Pons (tissue), 1 donor: ENCODE measurements at places on chromosomes 1 and 21.

- no peak for DNase-seq
Observed at GRCh38 chr1:6472391-6472790, 6.4 kb upstream of the TNFRSF25 start.

- no peak for DNase-seq
Observed at GRCh38 chr21:25360593-25360992, 246.7 kb downstream of the MRPL39 start.

DNA sequence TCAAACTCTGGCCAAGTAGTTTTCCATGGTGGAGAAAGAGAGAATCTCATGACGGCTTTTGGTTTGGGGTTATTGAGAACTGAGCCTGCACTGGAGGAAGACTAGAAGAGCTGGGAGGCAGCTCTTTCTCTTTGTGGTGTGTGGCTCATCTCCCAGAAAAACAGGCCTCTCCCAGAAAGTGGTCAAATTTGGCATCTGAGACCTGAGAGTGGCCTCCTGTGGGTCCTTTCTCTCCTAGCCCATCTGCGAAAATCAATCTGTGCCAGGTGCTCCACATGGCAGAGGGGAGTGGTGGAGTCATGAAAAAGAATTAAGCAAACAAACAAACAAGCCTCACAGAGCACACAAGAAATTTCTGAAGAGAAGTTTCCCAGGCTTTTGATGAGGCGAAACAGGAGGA lies 305.0 kb downstream of the ST6GALNAC3 start:
- no peak for DNase-seq

DNA sequence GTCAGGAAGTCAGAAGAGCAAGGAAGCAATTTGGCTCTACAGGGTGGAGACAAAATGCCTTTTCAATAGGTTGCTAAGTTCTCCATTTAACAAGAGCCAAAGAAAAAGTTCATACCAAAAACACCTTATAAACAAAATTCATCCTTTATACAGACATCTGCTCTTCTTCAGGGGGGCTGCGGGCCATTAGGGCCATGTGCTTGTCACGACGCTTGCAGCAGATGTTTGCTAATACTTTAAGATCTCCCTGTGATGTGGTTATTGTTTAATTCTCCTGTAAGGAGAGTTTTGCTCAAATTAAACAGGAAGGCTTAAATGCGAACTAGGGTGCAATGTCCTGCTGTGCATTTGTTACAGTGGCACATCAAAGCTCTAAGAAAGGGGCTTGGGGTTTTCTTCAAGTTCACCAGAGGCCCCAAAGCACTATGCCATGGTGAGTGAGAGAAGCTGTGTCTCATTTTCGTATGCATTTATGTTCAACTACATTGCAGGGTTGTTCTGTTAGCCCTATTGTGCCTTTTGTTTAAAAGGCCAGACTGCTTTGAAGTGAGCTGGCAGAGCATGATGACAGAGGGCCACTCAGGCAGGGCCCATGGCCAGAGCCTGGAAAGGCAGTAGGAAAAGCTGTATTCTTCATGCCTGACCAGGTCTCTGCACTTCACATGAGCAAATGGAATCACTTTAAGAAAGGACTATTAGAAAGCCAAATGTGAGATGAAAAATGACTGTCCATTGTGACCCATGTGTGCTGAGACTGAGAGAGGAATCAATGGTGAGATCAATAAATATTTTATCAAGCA lies 24.8 kb upstream of the NTPCR start:
- no peak for DNase-seq

DNA sequence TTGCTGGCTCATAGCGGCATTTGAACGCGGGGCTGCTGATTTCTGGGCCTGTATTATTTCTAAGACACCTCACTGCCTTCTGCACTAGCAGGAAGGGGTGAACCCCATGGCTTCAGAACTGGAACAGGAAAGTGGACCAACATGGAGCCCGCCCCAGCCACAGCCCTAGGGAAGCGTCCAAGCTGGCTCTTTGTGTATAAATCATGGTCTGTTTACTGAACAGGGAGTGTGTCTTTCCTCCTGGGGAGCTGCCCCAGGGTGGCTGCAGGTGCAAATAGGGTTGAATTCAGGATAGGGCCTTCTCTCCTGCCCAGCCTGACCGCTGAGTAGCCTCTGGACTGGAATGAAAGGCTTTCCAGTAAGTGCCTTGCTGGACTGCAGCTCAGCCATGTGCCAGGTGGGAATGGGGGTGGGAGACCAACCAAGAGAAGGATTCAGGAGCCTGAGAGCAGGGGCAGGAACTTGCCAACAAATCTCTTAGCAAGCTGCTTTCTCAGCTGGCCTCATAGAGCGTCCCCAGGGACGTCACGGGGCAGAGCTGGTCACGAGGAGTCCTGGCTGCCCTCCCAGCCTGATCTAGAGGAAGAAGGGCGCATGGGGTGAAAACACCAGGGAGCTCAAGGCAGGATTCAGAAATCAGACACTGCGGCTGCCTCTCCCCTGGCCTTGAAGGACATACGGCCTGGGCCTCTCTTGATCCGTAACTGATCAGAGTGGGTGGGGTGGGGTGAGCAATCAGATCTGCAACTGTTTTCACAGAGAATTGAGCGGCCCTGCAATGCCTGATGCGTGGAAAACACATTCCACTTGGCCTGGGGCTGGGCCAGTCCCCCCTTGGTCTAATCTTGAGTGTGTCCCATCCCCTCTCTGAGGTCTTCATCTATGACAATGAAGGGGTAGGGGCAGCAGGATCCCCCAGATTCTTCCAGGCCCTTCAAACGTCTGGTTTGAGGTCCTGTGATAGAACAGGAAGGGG lies 56.5 kb upstream of the SELENON start:
- peak; percentile 79 for DNase-seq

- DNase-seq = peak; percentile 73
Observed at GRCh38 chr1:108512239-108513043, 47.5 kb upstream of the EEIG2 start.

- no peak for DNase-seq
Observed at GRCh38 chr1:150836129-150836773, 28.2 kb upstream of the CTSK start.

DNA sequence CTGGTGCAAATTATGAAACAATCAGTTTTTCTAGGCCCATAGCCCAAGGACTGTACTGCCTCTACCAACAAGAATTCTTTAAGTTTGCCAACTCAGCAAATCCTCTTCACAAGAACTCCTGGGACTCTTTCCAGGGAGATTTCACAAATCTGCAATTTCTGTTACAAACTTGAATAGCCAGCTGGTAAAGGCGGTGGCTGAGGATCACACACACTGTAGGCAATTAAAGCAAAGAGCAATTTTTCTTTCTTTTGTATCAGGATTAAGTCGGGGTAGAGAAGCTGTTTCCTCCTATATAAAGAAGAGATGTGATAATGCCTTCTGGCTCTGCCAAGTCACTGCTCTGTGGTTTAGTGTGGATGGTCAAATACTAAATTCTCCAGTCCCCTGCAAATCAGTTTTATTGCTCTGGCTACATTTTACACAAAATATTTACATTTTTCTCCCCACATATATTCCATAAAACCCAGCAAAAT lies 1.7 kb downstream of the ALDH9A1 start:
- DNase-seq = peak; percentile 68

DNA sequence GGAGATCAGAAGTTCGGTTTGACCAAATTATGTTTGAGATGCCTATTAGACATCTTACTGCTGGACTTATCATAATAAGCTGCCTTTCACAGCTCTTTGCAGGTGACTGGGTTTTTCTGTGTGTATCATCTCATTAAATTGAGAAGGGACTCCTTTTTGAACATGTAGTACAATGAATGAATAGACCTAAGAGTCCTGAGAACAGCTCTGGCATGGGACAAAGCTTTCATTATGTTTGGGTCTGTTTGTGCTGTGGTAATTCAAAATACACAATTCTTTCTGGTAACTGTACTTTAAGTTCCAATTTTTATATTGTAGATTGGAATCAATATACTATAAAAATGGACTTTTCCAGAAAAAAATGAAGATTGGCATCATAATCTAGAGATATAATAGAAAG lies 312.3 kb downstream of the TM2D1 start:
- DNase-seq = peak; percentile 75

DNA sequence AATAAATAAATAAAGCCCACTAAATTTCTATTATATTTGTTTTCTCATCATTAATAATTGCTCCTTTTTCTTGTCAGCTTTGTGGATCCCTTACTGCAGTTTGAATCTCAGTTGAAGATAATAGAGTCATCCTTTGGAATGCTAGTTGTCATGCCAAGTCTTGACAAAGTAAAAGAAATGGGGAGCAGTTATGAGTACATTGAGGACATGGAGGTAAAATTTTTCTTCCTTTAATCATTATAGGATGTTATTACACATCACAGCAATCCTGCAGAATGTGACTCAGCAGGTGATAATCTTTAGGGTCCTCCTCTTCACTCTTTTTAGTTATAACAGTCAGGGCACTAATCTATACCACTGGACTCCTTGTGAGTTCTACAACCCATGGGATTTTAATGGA lies 24.1 kb downstream of the MROH9 start:
- DNase-seq = no peak

DNA sequence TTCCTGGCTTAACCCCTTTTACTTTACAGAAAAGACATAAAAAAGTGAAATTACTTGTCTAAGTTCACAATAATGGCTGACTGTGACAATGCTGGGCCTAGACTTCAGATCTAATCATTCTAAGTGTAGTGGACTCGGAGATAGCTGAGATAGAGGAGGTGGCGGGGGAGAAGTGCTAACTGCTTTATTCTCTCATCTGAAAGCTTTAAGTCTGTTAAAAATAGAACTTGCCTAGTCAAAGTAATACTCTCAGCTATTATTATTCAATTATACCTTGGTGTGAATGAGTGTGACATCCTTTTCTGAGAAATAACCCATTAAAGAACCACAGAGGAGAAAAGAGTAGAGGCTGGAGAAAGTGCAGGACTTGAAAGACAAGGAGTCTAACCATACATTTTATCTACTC lies 96.1 kb upstream of the OLIG2 start:
- DNase-seq = no peak

GRCh38 chr1:29749024-29749945 lies 513.0 kb downstream of the PTPRU start:
- no peak for DNase-seq

GRCh38 chr1:233723387-233723786 lies 109.5 kb downstream of the KCNK1 start:
- no peak for DNase-seq

DNA sequence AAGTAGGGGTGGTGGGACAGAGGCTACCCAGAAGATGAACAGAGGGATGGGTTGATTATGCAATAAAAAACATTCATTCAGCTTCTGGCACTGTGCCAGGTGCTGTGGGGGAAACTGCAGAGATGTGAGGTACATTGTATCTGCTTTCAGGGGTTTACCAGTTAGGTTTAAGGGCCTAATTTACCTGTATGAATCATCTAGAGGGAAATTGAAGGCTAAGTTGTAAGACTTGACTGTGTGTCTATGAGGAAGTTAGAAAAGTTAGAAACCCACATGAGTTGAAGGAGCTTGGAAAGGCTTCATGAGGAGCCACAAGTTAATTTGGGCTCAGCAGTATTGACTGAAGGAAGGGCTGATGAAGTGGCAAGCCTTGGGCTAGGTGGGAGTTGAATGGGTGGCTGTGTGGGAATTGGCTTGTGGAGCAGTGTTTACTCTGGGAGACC lies 36.7 kb upstream of the APOBEC4 start:
- DNase-seq = no peak

DNA sequence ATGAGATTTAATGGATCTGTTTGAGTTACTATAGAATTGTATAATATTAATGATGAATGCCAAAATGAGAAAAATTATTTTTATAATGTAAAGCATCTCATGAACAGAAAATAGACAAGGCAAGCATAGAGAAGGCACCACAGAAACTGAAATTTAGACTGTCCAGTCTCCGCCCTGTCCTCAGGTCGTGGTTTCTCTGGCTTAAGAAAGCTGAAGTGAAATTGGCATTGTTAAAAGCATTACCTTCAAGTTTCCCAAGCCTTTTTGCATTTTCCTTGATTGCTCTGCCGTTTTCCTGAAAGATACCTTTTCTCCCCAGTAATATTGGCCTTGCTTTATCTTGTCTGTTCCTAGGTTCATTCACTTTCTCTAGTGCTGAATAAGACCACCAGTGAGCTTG lies 58.0 kb downstream of the VPS13D start:
- no peak for DNase-seq

- DNase-seq = no peak
Observed at GRCh38 chr1:226027538-226028217, 28.5 kb upstream of the SDE2 start.

DNA sequence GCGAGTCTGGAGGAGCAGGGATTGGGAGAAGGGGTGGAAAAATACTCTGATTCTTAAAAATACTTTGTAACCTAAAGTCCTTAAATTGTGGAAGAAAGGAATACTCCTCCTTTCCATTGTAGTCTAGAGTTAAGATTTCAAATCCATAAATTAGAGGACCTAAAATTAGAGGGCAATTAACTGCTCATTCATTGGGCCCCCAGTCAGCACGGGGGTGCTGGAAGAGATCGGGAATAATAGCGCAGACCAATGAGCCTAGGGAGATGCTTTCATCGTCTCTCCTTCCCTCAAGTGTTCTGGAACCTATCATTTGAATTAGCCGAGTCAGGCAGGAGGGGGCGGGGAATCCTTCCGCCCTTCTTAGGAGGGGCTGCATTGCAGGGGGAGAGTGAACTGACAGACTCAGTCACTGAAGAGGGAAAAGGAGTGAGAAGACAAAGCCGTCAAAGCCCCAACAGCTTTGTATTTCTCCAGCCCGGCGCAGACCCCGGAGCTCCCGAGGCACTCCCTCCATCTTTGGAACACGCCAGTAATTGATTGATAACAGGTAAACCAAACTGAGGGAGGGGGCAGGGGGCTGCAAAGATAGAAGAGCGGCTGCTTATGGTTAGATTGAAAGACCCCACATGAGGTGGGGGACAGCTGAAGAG lies at the start of gene MLLT11:
Gene MLLT11, plus strand, starts transcription at position 391 of the 650 bp plus-strand sequence. CDS start 6,828 bp downstream, outside the sequence.
- peak; percentile 85 for DNase-seq

DNA sequence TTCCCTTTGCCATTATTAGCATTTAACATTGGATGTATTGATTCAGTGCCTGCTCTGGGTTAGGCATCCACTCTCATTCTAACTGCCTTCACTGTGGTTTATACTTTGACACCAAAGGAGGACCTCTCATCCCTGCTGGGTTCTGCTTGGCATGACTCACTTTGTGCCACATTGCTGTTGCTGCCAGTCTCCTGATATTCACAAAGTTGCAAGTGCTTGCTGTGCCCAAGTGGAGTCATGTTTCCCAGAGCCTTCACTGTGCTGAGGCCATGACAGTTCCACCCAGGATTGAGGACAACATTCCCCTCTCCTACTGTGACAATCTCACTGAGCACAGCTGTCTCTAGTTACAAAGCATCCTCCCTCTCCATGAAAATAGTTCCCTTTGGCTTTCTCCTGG lies 519.9 kb upstream of the USP24 start:
- peak; percentile 2 for DNase-seq

DNA sequence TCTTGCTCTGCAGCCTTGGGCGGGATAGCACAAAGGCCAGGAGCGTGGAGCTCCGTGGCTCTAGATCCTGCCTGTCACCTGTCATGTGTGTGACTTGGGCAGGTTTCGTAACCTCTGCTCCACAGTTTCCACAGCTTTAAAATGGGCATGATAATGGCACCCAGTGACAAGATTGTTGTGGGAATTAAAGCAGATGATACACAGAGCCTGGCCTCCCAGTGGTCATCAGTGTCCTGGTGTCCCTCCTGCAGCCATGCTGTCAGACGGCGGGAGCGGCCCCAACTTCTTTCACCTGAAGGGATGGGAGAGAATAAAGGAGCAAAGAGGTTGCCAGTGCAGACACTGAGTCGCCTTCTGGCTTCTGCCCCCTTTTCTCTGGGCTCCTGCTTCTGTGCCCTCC lies 61.5 kb downstream of the SLC37A1 start:
- no peak for DNase-seq
